ENCODE measurements at places on chromosomes 2 and 18.

DNA sequence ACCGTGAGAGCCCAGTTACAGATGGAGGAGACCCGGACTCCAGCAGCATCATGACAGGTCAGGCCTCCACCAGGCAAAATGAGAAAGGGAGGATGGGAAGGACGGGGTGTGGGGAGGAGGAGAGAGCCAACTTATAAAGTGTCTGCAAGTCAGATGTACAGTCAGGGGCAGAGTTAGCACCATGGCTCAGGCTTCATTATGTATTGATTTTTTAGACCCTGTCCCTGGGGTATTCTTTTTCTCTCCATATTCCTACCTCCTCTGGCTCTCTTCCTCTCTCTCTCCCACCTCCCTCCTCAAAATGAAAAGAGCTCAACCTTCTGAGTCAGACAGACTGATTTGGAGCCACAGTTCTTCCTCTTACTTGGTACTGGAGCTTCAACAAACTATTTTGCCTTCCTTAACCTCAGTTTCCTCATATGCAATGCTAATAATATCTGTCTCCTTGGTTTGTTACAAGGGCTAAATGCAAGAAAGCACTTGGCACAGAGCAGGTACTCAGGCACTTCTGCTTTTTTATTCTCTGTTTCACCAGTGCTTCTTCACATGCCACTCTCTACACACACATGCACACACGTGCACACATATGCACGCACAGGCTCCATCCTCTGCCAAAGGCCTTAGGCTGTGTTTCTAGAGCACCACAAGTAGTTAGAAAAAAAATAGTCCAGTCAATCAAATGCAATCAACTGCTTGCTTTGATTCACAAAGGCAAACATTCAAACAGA is 92.3 kb upstream of the PKDCC start:
- DNase-seq: no peak

DNA sequence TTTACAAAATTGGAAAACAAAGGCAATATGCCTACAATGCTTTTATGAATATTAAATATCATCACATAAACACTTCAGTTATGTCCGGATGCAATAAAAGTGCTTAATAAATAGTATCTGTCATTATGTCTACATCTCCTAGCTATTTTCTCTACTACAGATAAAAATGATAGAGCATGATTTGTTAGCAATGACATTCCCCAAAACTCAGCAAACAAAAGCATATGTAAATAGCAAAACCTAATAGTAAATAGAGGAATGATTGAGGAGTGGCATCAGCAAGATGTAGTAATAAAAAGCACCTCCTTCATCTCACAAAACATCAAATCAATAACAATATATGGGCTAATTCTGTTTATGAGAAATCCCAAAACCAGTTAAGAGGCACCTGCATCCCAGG is 46.5 kb upstream of the COL5A2 start:
- DNase-seq: no peak

DNA sequence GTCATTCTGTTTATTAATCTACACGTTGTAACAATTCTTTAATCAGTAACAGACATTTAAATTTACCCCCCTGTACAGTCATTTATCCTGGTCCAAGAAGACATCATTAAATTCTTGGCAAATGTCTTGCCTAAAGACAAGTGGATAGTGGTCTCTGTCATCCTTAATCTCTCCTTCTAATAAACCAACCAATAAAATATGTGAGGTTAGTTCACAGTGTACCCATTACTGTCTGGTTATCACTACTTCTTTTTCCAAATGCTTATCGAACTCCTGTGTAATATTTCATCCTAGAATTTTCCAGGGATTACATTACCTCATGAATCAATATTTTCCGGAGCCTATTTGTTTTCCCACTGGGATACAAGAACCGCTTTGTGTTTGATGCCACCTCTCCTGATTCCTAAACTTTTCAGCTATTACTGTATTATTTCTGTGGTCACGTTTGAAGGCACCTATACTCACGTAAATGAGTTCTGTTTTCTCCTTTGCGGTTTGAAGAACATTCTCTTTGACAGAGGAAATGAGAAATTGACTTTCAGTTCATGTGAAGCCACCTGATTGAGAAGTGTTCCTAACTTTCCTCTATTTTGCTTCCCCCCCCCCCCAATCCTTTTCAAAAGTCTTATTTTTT is 131.5 kb downstream of the RTN4 start:
- no peak for DNase-seq

GRCh38 chr18:36120297-36120696 is 8.8 kb downstream of the SLC39A6 start:
- peak; percentile 5 for DNase-seq

- DNase-seq: no peak
Observed at GRCh38 chr2:65885266-65885665, 452.9 kb upstream of the SPRED2 start.
